ENCODE measurements at places on chromosomes 7 and 10.
A peak's percentile ranks its signal among the peaks of the same experiment; 100 is the strongest.

DNA sequence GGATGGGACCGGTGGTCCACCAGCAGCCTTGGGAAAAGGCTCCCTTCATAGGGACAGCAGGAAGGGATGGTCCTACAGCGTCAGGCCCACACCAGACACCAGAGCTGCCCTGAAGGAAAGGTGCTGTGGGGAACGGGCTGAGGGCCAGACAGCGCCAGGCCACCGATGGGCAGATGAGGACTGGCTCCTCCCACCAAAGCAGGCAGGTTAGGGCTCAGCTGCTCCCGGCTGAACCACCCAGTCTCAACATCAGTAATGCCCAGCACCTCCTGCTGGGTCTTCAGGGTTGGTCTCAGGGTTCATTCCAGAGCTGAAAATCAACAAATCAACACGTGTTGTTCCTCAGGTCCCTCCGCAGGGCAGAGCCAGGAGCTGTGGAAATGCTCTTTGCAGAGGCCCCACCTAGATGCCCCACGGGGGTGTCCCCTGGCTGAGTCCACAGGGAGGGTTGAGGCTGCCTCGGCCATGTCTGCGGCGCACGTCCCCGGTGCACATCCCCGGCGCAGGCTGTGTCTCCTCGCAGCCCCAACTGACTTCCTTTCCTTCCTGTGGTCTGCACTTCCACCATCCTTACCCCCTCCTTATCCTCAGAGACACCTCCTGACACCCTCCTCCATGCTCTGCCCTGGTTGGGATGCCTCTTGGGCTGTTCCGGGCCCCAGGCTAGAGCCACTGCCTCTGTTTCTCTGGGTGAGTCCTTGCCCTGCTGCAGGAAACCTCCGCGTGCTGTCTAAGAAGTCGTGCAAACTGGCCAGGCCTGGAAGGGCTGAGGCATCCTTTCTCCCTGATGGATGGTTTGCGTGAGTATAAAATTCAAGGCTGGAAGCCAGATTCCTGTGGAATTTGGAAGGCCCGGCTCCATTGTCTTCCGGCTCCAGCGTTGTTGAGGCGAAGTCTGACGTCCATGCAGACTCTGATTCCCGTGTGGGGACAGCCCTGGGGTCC lies 32.8 kb upstream of the CFAP46 start:
- DNase-seq, result no peak
- no peaks in the 10 kb centered on the region for H3K4me1 ChIP-seq
- H3K27ac ChIP-seq, result no peak overlapping the region
- H3K27me3 ChIP-seq, result peaks cover 72% of the 10 kb centered on the region
- H3K36me3 ChIP-seq, result no peaks in the 10 kb centered on the region

DNA sequence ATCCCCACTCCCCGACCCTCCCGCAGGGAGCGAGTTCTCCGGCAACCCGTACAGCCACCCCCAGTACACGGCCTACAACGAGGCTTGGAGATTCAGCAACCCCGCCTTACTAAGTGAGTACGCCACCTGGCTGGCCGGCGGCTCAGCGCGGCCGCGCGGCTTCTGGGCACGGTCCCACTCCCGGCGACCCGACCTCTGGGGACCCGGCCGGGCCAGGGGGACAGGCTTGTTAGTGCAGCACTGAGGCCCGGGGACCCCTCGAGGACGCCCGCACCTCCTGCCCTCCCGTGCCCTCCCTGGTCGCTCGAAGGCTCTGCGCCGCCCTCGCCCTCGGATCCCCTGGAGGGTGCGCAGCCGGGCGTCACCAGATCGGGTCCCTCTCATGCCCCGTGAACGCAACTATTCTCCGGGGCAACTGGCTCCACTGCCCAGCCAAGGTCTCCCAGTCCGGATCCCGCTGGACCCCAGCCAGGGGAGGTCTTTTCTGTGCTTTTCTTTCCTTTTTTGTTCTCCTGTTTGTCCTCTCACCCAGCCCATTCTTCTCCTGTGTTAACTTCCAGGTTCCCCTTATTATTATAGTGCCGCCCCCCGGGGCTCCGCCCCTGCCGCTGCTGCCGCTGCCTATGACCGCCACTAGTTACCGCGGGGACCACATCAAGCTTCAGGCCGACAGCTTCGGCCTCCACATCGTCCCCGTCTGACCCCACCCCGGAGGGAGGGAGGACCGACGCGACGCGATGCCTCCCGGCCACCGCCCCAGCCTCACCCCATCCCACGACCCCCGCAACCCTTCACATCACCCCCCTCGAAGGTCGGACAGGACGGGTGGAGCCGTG lies 81.8 kb downstream of the PAX2 start:
- H3K27ac ChIP-seq, result no peak overlapping the region
- no peaks in the 10 kb centered on the region for H3K36me3 ChIP-seq
- DNase-seq, result no peak
- 0 out of 2 replicates have a peak, but pooled peaks cover 8% of the 10 kb centered on the region for H3K4me1 ChIP-seq

DNA sequence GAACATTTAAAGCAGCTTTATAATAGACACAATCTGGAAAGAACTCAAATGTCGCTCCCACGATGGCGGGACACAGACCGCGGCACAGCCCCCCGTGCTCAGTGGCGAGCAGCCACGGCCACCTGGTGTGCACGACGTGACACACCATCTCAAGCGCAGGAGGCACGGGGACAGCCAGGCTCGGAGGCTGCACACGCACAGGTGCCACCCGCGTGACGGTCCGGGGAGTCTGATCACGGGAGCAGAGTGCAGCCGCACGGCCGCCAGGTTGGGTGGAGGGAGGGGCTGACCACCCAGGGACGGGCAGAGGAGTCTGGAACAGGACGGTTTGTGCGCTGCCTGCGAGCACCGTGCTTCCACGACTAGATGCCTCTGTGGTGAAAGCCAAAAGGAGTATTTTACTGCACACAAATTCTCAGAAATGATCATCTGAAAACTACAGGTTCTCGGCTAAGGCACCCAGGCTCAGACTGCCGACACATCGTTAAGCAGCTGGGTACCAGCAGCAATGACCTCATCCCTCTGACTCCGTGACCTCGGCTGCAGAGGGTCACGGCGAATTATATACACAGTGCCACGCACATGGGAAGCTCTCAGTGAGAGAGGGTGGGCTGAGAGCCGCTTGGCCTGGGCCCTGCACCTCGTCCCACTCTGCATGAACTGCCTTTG lies 7.5 kb upstream of the GPER1 start:
- no peaks in the 10 kb centered on the region for H3K36me3 ChIP-seq
- H3K27me3 ChIP-seq, result no peaks in the 10 kb centered on the region
- no peaks in the 10 kb centered on the region for H3K4me1 ChIP-seq

DNA sequence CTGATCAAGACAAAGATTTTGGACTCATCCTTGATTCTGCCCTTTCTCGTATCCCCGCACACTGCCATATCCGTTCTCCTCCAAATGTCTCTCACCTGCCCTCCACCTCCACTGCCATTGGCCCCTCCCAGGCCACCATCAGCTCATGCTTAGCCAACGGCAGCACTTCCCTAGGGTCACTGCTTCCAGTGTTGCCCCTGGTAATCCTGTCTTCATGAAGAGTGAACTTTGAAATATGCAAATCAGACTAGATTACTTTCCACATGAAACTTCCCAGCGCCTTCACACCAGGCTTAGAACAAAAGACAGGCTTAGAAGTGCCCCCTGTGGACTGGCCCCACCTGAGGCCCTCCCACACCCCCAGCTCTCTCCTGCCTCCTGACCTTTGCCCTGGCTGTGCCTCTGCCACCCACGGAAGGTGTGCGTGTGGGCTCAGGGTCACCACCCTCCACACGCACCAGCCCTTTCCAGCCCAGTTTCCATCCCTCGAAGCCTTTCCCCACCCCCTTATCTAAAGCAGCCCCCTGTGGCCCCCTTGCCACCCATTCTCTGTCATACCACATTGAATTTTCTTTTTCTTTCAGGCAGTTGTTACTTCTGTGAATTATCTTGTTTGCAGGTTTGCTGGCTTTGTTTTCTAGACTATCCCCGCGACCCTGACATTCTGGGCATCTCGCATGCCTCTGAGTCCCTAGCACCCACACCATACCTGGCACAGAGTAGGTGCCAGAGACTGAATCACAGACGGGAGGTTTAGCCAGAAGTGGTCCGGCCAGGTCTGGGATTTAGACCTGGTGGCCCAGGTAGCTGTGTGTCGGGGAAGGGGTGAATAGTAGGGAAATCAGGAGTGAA lies 26.8 kb upstream of the C10orf53 start:
- H3K4me3 ChIP-seq, result no peak overlapping the region
- no peak for DNase-seq
- no peaks in the 10 kb centered on the region for H3K36me3 ChIP-seq
- no peaks in the 10 kb centered on the region for H3K4me1 ChIP-seq
- no peaks in the 10 kb centered on the region for H3K27me3 ChIP-seq

- H3K27ac ChIP-seq, result no peak overlapping the region
- H3K27me3 ChIP-seq, result no peaks in the 10 kb centered on the region
- DNase-seq, result no peak
- H3K4me3 ChIP-seq, result no peak overlapping the region
Measured at GRCh38 chr10:124340033-124340760, 78.5 kb downstream of the OAT start.

DNA sequence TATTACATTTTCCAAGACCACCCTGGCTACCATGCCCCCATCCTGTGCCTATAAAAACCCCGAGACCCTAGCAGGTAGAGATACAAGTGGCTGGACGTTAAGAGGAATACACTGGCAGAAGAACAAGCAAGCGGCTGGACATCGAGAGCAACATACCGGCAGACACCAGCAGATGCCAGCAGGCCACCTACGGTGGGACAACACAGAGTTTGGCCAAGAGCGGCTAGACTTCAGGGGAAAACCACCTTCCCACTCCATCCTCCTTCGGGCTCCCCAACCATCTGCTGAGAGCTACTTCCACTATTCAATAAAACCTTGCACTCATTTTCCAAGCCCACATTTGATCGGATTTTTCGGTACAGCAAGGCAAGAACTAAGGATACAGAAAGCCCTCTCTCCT lies 70.3 kb downstream of the ORC5 start:
- no peaks in the 10 kb centered on the region for H3K27me3 ChIP-seq
- no peaks in the 10 kb centered on the region for H3K36me3 ChIP-seq
- DNase-seq, result no peak
- no peak overlapping the region for H3K27ac ChIP-seq

GRCh38 chr10:66835400-66835799 lies 90.4 kb upstream of the LRRTM3 start:
- H3K36me3 ChIP-seq, result no peaks in the 10 kb centered on the region
- H3K4me1 ChIP-seq, result no peaks in the 10 kb centered on the region
- DNase-seq, result no peak
- H3K27ac ChIP-seq, result no peak overlapping the region
- no peak overlapping the region for H3K4me3 ChIP-seq

DNA sequence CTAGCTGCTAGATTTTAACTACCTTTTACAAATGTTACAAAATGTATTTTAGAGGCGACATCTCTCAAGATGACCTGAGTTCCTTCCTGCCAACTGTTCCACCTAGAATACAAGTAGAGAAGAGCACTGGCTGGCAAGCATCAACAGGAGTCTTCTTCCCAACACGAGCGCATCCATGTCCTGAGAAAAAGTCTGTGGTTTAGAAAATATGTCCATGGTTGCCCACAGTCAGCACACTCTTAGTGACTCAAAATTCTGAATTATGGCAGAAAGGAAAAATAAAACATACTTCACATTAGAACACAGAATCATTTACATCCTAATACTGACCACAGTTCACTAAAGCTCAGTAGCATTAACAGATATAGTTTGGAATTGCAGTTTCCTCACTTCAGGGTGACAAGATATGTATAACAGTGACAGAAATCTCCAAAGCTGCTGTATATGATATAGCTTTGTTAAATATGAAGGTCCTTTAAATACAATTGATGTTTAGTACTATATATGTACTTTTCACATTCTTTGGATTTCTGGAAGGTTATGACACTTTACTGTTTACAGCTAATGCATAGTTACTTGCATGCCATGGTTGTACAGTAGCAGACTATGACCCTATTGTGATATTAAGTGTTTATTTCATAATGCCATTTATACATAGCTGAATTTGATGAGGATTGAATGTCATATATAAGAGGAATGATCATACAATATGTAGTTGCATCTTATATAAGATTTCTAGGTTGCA lies 327.1 kb downstream of the GFRA1 start:
- H3K36me3 ChIP-seq, result no peaks in the 10 kb centered on the region
- no peak overlapping the region for H3K27ac ChIP-seq
- H3K4me1 ChIP-seq, result peaks cover 24% of the 10 kb centered on the region
- H3K27me3 ChIP-seq, result no peaks in the 10 kb centered on the region

- no peaks in the 10 kb centered on the region for H3K27me3 ChIP-seq
- peak; percentile 97 for DNase-seq
- peak overlapping the region; percentile 70 for H3K4me3 ChIP-seq
Measured at GRCh38 chr7:150406567-150407421, 27.7 kb downstream of the ZNF775 start.

GRCh38 chr10:30509508-30509907 lies 75.5 kb downstream of the MAP3K8 start:
- no peak for DNase-seq
- H3K4me1 ChIP-seq, result peaks cover 8% of the 10 kb centered on the region
- no peaks in the 10 kb centered on the region for H3K27me3 ChIP-seq
- no peaks in the 10 kb centered on the region for H3K36me3 ChIP-seq
- no peak overlapping the region for H3K27ac ChIP-seq

GRCh38 chr10:29617880-29618340 lies 16.9 kb downstream of the SVIL start:
- no peak overlapping the region for H3K27ac ChIP-seq
- DNase-seq, result no peak
- no peaks in the 10 kb centered on the region for H3K27me3 ChIP-seq
- no peaks in the 10 kb centered on the region for H3K36me3 ChIP-seq

DNA sequence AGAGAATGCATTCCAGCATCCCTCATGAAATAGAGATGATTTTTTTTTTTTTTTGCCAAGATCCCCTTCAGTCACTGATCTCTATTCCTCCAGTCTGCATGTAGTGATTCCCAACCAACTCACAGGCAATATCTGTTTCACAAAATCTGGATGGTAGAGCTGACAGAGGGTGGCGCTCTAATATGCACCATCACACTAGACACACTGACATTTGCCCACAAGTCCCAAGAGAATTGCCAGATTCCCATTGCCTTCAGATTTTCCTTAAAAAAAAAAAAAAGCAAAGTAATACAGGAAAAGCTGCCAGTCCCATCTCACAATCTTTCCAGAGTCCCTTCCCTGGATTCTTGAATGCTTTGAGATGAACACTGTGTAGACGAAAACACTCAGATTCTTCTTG lies 301.0 kb downstream of the SORCS1 start:
- peak overlapping the region; percentile 74 for H3K27ac ChIP-seq
- H3K4me1 ChIP-seq, result peaks cover 8% of the 10 kb centered on the region
- peak overlapping the region; percentile 32 for H3K4me3 ChIP-seq
- DNase-seq, result peak; percentile 17
- no peaks in the 10 kb centered on the region for H3K36me3 ChIP-seq
- no peaks in the 10 kb centered on the region for H3K27me3 ChIP-seq

- peak overlapping the region; percentile 37 for H3K4me3 ChIP-seq
- H3K27me3 ChIP-seq, result no peaks in the 10 kb centered on the region
- no peaks in the 10 kb centered on the region for H3K36me3 ChIP-seq
- H3K27ac ChIP-seq, result peak overlapping the region; percentile 52
Measured at GRCh38 chr10:77622889-77623291, 14.7 kb downstream of the KCNMA1 start.

GRCh38 chr7:29976673-29977415 lies 12.8 kb downstream of the SCRN1 start:
- no peak overlapping the region for H3K27ac ChIP-seq
- no peak overlapping the region for H3K4me3 ChIP-seq
- DNase-seq, result no peak
- H3K36me3 ChIP-seq, result no peaks in the 10 kb centered on the region
- no peaks in the 10 kb centered on the region for H3K4me1 ChIP-seq

All from MM.1S (cell line).